ENCODE measurements at places on chromosomes 11 and 22.

DNA sequence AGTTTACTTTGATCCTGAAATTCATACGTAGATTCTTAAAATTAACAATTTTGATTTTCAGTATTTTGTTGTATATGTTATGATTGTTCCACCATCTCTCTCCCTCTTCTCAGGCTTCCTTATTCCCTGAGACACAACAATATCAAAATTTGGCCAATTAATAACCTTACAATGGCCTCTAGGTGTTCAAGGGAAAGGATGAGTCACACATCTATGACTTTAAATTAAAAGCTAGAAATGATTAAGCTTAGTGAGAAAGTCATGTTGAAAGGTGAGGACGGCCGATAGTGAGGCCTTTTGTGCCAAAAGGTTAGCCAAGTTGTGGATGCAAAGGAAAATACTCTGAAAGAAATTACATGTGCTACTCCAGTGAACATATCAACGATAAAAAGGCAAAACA is 5.5 kb upstream of the OR52J3 start:
- no peak for DNase-seq

DNA sequence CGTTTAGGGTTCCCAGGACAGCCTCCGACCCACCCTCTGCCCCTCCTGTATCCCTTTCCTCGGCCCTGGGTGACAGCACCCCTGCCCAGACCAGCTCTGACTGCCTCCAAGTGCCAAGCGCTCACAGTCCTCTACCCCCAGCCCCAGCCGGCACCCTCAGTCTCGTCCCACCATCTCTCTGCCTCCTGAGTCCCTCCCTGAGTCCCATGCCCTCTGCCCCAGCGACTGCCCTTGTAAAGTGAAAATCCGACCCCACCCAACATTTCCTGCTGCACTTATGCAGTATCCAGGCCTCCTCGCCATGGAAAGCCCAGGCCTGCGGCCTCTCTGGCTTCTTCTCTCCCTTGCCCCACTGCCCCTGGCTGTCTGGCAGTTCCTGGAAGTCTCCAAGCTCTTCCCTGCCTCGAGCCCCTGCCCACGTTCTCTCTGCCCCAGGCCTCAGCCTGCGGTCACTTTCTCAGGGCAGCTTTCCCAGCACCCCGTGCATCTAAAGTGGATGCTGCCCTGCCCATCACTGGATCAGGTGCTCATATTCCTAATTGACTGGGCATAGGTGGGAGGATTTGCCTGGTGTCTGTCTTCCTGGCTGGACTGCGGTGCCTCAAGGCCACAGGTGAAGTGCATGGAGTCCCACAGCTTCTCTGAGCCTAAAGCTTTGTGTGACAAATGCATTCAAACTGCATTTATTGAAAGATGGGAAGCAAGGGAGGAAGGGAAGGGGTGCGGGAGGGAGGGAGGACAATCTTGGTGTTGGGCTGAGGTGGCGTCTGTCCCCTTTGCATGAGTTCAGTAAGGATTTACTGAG is 17.7 kb upstream of the IL2RB start:
- DNase-seq, result no peak

GRCh38 chr11:28106353-28107043 is 1.5 kb downstream of the KIF18A start:
- DNase-seq, result peak; percentile 44

- DNase-seq, result no peak
Measured at GRCh38 chr11:2807801-2808241, 77.8 kb downstream of the CDKN1C start.

GRCh38 chr22:37174964-37175363 is 13.1 kb downstream of the C1QTNF6 start:
- DNase-seq, result no peak

GRCh38 chr22:46739094-46739870 is 1.2 kb upstream of the CERK start:
- DNase-seq, result no peak

DNA sequence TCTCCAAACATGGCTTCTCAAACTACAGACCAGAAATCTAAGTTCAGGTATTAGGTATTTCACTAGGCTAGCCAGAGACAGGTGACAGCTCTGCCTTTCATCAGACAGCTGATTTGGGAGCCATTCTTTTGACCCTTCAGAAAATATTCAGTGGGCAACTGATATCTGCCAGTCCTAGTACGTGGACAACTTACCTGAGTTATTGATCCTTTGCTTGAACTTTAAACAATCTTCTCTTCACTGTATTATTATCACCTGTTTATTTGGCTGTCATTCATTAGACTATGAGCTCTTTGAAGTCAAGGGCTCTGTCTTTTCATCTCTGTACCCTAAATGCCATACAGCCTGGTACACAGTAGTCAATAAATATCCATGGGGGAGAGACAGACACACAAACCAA is 17.2 kb downstream of the TRIM66 start:
- DNase-seq, result no peak

DNA sequence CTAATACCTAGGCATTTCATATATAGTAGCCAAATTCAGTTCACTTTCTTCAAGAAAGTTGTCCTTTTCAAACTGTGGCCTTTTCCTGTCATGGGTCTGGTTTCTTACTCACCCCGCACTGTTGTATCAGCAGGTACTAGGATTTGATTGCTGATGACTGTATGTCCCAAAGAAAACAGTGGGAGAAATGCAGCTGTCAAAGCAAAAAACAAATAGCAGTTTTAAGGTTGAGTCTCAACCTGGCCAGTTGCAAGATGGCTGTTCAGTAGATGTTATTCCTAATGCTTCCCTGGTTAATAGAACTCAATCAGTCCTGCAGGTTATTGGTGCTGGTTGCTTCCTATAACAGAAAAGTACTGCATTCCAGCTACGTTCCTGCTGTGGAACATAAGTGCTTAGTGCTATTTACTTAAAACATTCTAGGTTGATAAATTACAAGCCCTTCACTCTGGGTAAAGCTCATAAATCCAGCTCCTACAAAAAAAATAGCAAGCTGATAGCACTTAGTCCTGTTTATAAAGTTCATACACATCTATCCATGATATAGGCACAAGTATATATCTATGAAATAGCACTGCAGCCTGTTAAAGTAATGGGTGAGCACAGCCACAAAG is 26.6 kb downstream of the NF2 start:
- no peak for DNase-seq

DNA sequence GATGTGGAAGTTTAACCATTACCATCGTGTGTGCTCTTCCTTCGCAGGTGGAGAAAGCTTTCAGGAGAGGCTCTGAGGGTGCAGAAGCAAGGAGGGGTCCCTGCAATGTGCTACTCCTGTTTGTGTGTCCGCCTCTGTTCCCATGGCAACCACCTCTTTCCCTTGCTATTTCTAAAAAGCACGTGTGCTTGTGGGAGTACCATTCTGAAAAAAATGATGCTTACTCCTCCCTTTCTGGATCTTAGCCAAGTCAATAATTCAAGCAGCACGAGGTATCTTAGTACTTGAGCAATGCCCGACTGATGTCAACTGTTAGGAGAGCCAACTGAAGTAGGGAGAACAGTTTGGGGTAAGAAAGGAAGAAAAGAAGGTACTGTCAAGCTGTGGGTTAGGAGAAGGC is 628.7 kb downstream of the NTM start:
- DNase-seq, result no peak

- no peak for DNase-seq
Measured at GRCh38 chr11:130580372-130580771, 131.9 kb downstream of the ADAMTS15 start.

DNA sequence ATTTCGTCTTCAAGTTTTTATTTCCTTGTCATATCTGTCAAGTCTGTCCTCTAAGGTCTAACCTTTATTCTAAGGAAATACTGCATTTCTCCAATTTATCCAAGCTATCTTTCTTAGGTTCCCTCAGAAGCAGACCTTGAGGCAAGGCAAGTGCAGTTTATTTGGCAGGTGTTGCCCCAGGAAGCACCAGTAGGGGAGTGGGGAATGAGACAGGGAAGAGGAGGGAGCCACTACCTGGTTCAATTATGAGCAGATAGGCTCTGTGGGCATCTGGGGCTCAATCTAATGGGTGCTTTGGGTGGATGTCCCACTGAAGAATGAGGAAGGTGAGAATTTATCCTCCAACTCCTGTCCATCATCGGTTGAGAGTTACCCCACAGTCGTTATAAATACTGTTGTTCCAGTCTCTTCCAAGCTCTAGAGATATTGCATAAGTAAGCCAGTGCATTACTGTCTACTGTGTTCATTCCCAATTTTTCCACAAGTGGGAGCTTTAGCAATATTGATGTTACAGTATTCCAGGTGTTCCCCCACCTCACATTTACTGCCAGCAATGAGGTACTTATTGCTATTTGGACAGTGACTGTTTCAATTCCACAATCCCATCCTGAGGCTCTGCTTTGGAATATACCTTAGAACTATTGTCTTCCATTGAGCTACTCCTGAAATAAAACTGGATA is 154.9 kb upstream of the CEP126 start:
- DNase-seq, result no peak

GRCh38 chr11:117702946-117703598 is 93.9 kb downstream of the DSCAML1 start:
- DNase-seq, result no peak

GRCh38 chr22:19870153-19871022 is 15.7 kb upstream of the GNB1L start:
- DNase-seq, result no peak

- no peak for DNase-seq
Measured at GRCh38 chr11:122162095-122162494, 46.1 kb upstream of the BLID start.

GRCh38 chr11:75306529-75306928 is 44.9 kb downstream of the ARRB1 start:
- no peak for DNase-seq

DNA sequence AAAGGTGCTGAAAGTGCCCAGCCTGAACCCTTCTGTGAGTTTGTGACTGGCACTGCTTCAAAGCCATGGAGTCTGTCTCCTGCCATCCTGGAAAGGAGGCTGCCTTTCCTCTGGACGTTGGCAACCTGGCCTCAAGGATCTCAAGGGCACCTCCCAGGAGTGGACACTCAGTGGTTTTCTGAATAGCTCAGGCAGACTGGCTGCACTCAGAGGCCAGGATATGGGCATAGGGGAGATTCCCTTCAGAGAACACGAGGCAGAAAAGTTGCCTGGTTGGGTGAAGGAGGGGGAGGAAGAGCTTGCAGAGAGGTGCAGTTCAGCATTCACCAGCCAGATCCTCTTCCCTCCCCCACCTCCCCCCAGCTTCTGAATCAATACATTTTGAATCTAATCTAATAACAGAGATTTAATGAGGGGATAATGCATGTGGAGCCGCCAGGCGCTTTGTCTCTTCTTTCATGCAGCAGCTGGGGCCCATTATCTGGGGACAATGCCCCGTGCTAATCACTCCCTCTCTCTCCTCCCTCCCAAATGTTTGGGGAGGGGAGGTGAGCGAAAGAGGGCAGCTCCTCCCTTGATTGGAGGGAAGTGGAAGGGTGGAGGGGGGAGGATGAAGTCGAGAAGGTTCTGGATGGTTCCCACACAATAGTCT is 17.7 kb downstream of the HTR3A start:
- no peak for DNase-seq

DNA sequence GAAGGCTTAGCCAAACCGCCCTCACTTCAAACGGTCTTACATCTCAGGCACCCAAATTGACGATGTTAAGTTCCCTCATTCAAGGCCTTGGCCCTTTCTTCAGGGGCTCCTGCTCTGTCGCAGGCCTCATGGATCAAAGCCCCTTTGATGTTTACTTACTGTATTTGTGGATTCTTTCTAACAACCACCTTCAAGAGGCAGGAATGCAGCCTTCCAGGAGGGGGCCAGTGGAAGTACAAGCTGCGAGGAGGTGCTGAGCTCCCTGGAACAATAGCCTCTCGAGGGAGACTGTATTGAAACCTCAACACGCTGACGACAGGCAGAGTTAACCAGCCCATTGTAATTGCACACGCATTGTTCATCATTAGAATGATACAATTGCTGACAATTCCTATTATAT is 209.1 kb downstream of the ST3GAL4 start:
- DNase-seq, result no peak

GRCh38 chr11:16412525-16413172 is 56.3 kb upstream of the SOX6 start:
- no peak for DNase-seq

GRCh38 chr22:24543185-24543601 is 11.7 kb downstream of the GUCD1 start:
- no peak for DNase-seq

- no peak for DNase-seq
Measured at GRCh38 chr11:74008373-74009229, at the start of gene UCP3. Gene UCP3, minus strand, starts transcription at chr11:74009085. Its CDS starts 2,043 bp downstream, at chr11:74007042.

DNA sequence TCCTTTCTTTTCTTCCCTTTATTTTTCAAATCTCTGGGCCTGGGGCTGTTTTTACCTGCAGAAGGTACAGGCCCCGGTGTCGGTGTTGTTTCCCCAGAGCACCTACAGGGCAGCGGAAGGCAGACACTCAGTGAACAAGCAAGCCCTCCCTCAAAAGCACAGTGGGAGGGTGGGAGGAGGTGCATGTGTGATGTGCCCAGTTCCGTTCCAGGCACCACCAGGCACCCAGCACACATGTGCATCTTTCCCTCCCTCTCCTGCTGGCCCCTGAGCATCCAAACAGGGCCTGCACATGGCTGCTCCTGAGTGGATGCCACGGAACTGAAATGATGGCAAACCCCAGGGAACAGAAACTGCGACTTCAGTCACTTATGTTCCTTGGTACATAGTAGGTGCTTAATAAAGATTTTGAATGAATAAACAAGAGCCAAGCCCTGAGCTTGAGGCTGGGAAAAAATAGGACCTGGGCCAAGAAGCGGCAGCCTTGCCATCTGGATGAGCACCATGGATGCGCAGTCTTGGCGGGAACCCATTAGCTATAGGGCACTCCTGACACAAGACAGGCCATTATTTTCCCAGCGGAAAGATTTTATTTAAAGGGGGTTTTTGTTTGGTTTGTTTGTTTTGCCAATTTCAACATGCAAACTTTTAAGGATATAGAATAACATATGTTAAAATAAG is 47.8 kb downstream of the ARRB1 start:
- no peak for DNase-seq

- DNase-seq, result no peak
Measured at GRCh38 chr11:36002196-36002595, 58.3 kb downstream of the LDLRAD3 start.

- DNase-seq, result no peak
Measured at GRCh38 chr11:105032495-105032894, 2.4 kb downstream of the CASP1 start.

DNA sequence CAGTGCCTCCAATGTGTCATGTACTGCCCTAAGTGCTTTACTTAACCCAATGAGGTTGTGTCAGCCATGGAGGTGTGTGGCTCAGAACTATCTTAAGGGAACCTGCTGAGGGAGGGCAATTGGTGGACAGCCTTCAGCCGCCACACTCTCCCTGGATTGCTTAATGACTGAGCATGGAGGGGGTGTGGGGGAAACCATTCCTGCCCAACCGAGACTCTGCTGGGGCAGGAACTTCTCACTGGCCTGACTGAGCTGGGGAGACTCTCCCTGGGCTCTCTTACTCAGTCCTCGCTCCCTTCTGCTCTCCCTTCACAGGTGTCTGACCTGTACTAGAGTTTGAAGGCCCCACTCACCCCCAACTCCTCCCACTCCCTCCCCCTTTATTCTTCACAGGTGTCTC is 114.8 kb downstream of the CCDC81 start:
- no peak for DNase-seq
